ENCODE measurements at places on chromosomes 6 and 20.

DNA sequence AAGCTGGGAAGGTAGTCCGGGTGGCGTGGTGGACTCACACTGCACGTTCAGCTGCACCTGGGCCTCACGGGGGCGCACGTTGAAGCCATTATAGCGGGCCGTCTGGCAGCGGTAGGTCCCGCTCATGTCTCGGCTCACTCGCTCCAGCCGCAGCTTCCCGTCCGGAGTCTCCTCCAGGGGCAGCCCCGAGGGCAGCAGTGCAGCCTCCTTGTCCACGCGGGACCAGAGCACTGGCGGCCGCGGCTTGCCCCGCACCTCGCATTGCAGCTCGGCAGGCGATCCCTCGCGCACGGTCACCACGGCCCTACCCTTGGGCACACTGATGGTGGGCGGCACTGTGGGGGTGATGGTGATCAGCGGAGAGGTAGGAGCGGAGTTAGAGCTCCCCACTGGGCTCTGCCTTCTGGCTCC is 47.6 kb downstream of the MDGA1 start:
- H3K27me3 ChIP-seq: no peaks in the 10 kb centered on the region
- DNase-seq: no peak
- H3K36me3 ChIP-seq: peaks cover 38% of the 10 kb centered on the region
- peaks cover 34% of the 10 kb centered on the region for H3K4me1 ChIP-seq
- H3K27ac ChIP-seq: no peak overlapping the region

DNA sequence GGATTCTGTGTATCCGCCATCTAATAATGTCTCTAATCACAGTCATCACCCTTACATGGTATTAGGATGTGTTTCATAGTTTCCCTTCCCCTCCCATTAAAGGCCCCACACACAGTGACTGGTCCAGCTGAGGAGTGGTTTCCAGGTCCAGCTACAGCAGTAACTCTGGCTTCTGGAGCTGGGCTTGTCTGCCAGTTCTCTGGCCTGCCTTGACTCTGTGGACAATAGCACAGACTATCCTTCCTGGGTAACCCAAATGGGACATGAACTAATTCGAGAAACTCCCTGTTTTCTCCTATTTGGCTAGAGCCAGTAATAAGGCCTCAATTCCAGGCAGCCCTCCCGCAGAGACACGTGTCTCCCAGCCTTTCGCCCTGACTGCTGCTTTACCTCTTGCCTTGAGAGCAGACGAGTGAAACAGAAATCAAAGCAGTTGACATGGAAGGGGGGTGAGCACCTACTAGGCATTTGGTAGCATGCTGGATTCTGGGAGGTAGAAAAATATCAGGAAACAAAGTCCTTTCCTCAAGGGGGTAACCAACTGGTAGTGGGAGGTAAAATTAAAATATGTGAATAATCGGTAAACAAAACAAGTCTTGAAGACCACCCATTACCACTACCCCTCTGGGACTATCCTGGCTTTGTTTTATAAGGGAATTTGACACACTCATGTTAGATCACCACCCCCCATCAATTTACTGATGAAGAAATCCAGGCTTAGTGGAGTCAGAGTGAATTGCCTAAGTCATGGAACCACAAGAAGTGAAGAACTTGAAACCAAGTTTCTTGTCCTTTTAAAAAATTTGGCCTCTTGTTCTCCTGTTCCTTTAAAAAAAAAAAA is 1.2 kb downstream of the TRAF3IP2 start:
- no peak overlapping the region for H3K27ac ChIP-seq
- peaks cover 48% of the 10 kb centered on the region for H3K4me1 ChIP-seq
- no peak for DNase-seq
- peak overlapping the region; percentile 82 for H3K4me3 ChIP-seq
- H3K36me3 ChIP-seq: peaks cover 12% of the 10 kb centered on the region
- H3K27me3 ChIP-seq: no peaks in the 10 kb centered on the region

- H3K27me3 ChIP-seq: no peaks in the 10 kb centered on the region
- H3K27ac ChIP-seq: no peak overlapping the region
- no peaks in the 10 kb centered on the region for H3K36me3 ChIP-seq
- no peak for DNase-seq
These were observed 60.5 kb upstream of the VGLL2 start for GRCh38 chr6:117204903-117205302.

DNA sequence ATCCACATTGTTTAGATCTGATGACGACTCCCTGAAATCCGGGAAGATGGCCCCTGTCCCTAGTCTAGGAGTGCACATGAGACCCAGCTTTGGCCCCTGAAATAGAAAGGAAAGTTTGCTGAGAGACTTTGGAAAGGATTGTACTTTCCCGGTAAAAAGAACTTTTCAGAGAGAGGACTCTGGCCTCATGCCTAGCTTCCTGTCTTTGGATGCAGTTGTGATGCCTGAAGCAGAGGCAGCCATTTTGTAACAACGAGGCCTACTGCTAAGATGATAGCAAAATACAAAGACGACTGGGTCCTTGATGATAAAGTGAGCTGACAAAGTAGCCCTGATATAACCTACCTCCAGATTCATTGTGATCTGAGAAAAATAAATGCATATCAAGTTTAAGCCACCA is 6.9 kb downstream of the CPNE5 start:
- no peaks in the 10 kb centered on the region for H3K36me3 ChIP-seq
- DNase-seq: no peak
- H3K27ac ChIP-seq: no peak overlapping the region

- DNase-seq: no peak
- H3K4me3 ChIP-seq: no peak overlapping the region
- peaks cover 4% of the 10 kb centered on the region for H3K36me3 ChIP-seq
- H3K4me1 ChIP-seq: peaks cover 37% of the 10 kb centered on the region
- no peak overlapping the region for H3K27ac ChIP-seq
These were observed 46.8 kb downstream of the LY86 start for GRCh38 chr6:6635291-6635690.

DNA sequence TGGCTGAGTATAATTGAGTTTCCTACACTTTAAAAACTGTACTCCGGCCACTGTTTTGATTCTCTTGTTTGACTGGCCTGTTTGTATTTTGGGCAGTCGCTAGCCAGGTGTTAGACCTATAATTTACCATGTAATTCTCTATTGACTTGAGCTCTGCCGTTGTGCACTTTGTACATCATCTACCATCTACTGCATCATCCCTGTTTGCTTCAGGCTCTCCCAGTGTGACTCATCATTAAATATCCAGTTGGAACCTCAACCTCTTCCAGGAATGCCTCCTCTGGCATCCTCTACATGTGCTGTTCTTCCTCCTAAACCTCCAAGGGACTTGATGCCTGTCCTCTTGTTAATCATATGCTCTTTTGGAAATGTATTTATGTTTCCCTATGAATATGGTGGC is 72.3 kb downstream of the FARS2 start:
- no peaks in the 10 kb centered on the region for H3K27me3 ChIP-seq
- H3K4me1 ChIP-seq: peaks cover 18% of the 10 kb centered on the region
- no peak overlapping the region for H3K27ac ChIP-seq
- DNase-seq: no peak

DNA sequence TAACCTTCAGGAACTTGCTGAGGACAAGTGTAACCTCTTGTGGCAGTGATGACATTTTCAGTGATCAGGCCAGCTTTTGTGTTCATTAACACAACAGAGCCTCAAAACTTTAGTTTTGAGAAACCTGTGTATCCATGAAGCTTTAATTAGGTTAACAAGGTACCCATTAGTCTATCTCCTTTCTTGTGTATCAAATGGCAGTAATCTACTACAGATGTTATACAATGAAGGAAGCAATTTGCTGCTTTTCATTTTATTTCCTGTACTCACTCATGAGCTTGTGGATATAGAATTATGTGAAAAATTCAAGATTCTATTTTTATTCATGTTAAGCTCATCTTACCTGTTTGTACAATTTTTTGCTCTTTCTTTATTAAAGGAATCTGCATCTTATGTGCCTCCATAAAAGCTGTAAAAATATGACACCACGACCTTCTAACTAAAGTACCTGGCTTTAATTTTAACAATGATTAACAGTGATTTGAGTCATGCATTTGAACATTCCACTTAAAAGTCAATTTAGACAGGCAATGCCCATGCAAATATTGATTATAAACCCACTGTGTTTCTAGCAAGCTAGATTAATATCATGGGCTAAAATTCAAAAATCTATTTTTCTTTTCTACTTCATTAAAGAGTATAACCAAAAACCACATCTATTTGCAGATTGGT is 897.3 kb downstream of the KIF16B start:
- DNase-seq: no peak
- H3K27me3 ChIP-seq: no peaks in the 10 kb centered on the region
- H3K27ac ChIP-seq: no peak overlapping the region
- H3K36me3 ChIP-seq: no peaks in the 10 kb centered on the region
- H3K4me3 ChIP-seq: no peak overlapping the region

DNA sequence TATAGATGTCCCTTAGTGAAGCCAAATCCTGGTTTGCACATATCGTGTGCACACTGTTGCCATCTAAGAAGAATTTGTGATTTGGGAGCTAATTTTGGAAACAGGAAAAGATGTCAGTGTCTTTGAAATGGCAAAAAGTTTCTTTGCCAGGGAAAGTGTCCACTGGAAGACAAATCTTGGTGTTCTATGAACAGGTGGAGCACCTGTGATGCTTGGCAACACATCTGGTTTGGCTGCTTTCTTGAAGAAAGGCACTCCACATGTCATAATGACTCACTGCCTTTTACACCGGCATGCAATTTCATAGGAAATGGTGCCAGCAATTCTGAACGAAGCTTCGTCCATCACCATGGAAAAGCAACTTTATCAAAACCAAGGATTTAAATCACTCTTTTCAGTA is 1040.0 kb upstream of the MAP3K7 start:
- H3K27ac ChIP-seq: no peak overlapping the region
- H3K4me3 ChIP-seq: no peak overlapping the region
- H3K27me3 ChIP-seq: no peaks in the 10 kb centered on the region
- no peaks in the 10 kb centered on the region for H3K36me3 ChIP-seq
- H3K4me1 ChIP-seq: no peaks in the 10 kb centered on the region

GRCh38 chr6:163820745-163821458 is 406.4 kb downstream of the QKI start:
- no peaks in the 10 kb centered on the region for H3K4me1 ChIP-seq
- H3K36me3 ChIP-seq: no peaks in the 10 kb centered on the region
- no peaks in the 10 kb centered on the region for H3K27me3 ChIP-seq
- no peak overlapping the region for H3K4me3 ChIP-seq
- DNase-seq: no peak

GRCh38 chr20:62628691-62629090 is 13.6 kb upstream of the SLCO4A1 start:
- no peaks in the 10 kb centered on the region for H3K36me3 ChIP-seq
- H3K4me3 ChIP-seq: no peak overlapping the region
- peaks cover 16% of the 10 kb centered on the region for H3K27me3 ChIP-seq
- peaks cover 28% of the 10 kb centered on the region for H3K4me1 ChIP-seq
- H3K27ac ChIP-seq: no peak overlapping the region
- DNase-seq: no peak

GRCh38 chr6:1482381-1483166 is 93.2 kb downstream of the FOXF2 start:
- H3K36me3 ChIP-seq: no peaks in the 10 kb centered on the region
- H3K4me1 ChIP-seq: no peaks in the 10 kb centered on the region
- DNase-seq: no peak
- H3K4me3 ChIP-seq: no peak overlapping the region

DNA sequence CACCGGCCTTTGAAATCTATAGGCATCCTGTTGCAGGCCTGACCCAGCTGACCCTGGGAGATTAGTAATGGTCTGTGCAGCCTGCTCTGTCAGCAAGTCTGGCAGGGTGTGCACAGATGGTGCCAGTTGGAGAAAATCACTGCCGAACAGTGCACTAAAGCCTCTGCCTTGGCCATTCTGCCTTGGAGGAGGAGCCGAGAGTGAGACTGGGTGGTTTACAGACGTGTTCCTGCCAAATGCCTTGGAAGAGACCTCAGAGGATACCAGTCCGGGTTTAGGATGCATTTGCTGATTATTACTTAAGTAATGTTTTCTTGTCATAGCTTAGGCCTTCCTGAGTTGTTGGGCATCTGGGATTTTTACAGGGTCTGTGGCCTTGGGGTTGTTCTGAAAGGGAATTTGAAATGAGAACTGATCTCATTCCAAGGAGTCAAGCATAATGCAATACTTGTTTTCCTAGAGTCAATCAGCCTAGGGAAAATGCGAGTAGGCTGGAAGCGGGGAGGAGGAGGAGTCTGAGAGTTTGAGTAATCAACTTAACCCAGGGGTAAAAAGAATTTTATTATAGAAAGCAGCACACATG is 292.1 kb downstream of the SOX4 start:
- no peak overlapping the region for H3K4me3 ChIP-seq
- no peaks in the 10 kb centered on the region for H3K4me1 ChIP-seq
- H3K27ac ChIP-seq: no peak overlapping the region
- no peaks in the 10 kb centered on the region for H3K27me3 ChIP-seq
- no peaks in the 10 kb centered on the region for H3K36me3 ChIP-seq

DNA sequence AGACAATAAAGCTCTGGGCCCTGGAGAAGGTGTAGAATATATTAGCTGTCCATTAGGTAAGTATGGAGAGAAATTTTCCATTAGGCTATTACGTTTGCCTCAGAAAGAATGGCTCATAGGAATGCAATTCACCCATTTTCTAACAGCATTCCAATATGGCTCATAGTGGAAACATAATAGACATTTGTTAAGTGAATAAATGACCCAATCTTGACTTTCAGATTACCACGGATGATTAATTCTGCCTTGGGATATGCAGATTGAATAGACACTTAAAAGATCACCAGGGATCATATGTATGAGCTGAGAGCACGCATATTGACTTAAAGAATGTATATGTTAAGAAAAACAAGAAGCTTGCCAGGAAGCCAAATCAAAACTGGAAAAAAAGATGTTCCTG is 209.1 kb upstream of the CDYL start:
- peaks cover 2% of the 10 kb centered on the region for H3K36me3 ChIP-seq
- H3K27ac ChIP-seq: no peak overlapping the region
- no peaks in the 10 kb centered on the region for H3K27me3 ChIP-seq
- H3K4me3 ChIP-seq: no peak overlapping the region
- no peak for DNase-seq

GRCh38 chr6:17022604-17023003 is 79.2 kb upstream of the STMND1 start:
- no peak overlapping the region for H3K4me3 ChIP-seq
- no peak for DNase-seq
- H3K36me3 ChIP-seq: no peaks in the 10 kb centered on the region
- H3K4me1 ChIP-seq: no peaks in the 10 kb centered on the region
- no peak overlapping the region for H3K27ac ChIP-seq

DNA sequence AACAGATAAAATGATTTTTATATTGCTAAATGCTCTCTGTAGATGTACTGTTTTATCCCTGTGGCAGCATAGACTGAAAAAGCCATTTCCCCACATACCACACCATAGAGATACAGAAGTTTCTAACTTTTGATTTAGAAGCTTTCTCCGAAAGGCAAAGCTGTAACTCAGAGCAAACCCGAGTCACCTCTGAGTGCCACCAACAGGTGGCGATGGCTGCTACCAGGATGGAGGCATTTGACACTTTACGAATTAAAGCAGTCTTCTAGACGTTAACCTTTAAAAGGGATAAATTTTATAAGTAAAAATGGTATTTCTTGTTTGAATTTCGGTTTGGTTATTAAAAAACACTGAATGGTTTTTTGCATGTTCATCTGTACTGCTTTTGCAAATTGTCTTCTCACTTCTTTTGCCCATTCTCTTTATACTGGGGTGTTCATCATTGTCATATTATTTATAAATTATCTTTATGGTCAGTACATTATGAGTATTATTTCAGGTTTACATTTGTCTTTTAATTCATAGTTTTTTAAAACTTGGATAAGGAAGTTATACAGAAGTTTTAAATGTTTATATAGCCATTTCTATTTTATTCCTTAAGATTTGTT is 201.0 kb upstream of the CEP162 start:
- no peaks in the 10 kb centered on the region for H3K4me1 ChIP-seq
- no peaks in the 10 kb centered on the region for H3K27me3 ChIP-seq
- no peak overlapping the region for H3K4me3 ChIP-seq
- H3K36me3 ChIP-seq: no peaks in the 10 kb centered on the region
- peak; percentile 18 for DNase-seq
- H3K27ac ChIP-seq: no peak overlapping the region

GRCh38 chr6:96157018-96157565 is 141.3 kb downstream of the FUT9 start:
- H3K27me3 ChIP-seq: no peaks in the 10 kb centered on the region
- no peak overlapping the region for H3K4me3 ChIP-seq
- peaks cover 7% of the 10 kb centered on the region for H3K4me1 ChIP-seq
- no peaks in the 10 kb centered on the region for H3K36me3 ChIP-seq
